ENCODE measurements at places on chromosomes 16 and 17. TPM values are rescaled to one million over a fixed set of nuclear protein-coding genes. Genes with fewer than 3 reads are reported as not detected.

TMEM92 gene
- 26.6 TPM for total RNA-seq

PLA2G10 gene
- 0.30 TPM for total RNA-seq

LGALS9C gene
- total RNA-seq, result not detected

KRT36 gene
- not detected for total RNA-seq

SPECC1 gene
- 48.0 TPM for total RNA-seq

NTN1 gene
- 0.46 TPM for total RNA-seq

CDK5R1 gene
- 3.2 TPM for total RNA-seq

CYGB gene
- 1.9 TPM for total RNA-seq

GAST gene
- not detected for total RNA-seq

KCNG4 gene
- total RNA-seq, result not detected

OTOP3 gene
- total RNA-seq, result not detected

CCL1 gene
- total RNA-seq, result not detected

GPS1 gene
- total RNA-seq, result 137 TPM

STH gene
- not detected for total RNA-seq

LRRC37B gene
- total RNA-seq, result 10.2 TPM

TXNDC11 gene
- 37.2 TPM for total RNA-seq

IRX6 gene
- total RNA-seq, result not detected

TMEM235 gene
- not detected for total RNA-seq

BHLHA9 gene
- total RNA-seq, result not detected

CCL13 gene
- total RNA-seq, result not detected

MRPS34 gene
- total RNA-seq, result 159 TPM

KRT39 gene
- not detected for total RNA-seq

C1QTNF8 gene
- not detected for total RNA-seq

ADAD2 gene
- not detected for total RNA-seq

PALB2 gene
- total RNA-seq, result 11.0 TPM

KCNJ18 gene
- total RNA-seq, result not detected

MINK1 gene
- total RNA-seq, result 57.5 TPM

PDILT gene
- total RNA-seq, result not detected

ZG16 gene
- total RNA-seq, result not detected

KIFC3 gene
- total RNA-seq, result 192 TPM

CLDN7 gene
- total RNA-seq, result 0.69 TPM

FADS6 gene
- not detected for total RNA-seq

SEC14L5 gene
- 0.12 TPM for total RNA-seq

CNGB1 gene
- total RNA-seq, result 0.07 TPM

TLE7 gene
- total RNA-seq, result not detected

TBC1D26 gene
- total RNA-seq, result not detected

SPNS1 gene
- 49.0 TPM for total RNA-seq

HLF gene
- 0.15 TPM for total RNA-seq

CNTD1 gene
- not detected for total RNA-seq

CA7 gene
- total RNA-seq, result not detected
